ENCODE measurements at places on chromosomes 5 and 9.

DNA sequence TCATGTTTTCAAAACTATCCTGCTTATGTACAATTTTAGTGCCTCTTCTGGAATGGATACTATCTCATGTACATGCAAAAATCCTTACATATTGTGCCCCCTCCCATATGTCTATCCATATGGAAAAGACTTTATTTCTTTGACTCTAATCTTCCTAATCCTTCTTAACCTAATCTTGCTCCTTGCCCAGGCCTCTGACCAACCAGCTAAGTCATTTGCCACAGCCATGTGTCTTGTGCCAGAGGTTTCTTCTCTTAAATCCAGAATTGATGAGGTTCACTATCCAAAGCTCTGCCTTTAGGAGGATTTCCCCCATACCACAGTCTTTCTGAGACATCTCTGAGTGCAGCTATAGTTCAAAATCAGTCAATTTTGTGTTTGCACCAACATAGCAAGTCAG lies 68.9 kb upstream of the RNF180 start:
- no peak for DNase-seq

DNA sequence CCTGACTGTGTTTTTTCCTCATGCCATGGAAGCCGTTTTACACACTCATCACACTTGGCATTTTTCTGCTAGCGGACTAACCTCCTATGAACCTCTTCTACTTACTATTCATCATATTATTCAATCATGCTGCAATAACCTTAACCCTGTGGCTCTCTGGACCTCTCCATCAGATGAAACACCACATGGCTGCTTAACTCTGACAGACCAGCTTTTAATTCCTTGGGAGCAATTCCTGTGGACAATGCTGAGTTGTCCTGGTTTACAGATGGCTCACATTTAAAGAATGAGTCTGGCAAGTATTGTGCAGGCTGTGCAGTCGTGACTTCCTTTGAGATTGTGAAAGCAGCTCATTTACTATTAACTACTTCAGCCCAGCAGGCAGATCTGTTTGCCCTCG lies 9.0 kb downstream of the OR1J1 start:
- no peak for DNase-seq

DNA sequence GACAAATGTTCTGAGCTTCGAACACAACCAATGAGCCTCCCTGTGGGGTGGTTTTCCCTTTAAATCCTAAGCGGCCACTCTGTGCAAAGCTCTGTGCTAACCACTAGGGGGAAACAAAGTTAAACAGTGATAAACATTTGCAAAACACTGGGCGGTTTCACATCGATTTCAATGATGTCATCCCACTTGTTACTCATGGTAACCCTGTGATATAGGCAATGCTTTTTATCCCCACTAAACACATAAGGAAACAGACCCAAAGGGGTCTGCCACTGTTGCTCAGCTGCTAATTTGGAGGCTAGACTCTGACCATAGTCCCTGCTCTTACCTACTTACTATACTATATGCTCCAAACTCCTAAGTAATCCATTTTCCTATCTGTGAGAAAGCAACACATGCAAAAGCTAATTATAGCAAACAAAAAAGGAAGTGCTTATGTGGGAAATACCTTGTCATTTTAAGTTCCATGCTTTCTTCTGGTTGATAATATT lies 57.3 kb downstream of the PTPN3 start:
- peak; percentile 10 for DNase-seq

DNA sequence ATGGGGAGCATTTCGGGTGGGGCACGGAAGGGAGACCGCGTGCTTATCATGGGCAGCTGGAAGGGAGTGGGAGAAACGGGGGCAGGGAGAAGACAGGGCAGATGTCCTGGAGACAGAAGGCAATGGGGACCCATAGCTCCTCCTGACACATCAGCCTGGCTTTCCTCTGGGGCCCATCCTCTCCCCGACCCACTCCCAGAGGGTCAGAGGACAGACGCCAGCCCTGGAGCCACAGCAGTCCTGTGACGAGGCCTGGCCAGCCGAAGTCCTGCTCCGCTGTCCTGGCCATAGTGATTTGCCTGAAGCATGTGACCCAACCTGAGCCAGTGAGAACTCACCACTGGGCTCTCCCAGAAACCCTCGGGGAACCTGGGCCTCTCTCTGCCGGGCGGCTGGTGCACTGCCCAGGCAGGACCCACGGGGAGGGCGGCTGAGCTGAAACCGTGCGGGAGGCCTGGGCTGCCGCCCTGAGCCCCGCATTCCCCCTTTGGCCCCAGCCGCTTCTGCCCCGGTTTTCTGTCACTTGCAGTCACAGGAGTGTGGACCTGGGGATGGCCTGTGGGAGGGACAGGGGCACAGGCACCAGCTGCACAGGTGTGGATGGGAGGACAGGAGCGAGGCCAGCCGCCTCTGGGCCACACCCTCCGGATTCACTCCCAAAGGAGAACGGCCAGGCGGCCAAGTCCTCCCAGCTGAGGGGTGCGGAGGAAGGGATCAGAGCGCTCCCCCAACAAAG lies 19.8 kb downstream of the ADAMTS2 start:
- DNase-seq, result no peak

GRCh38 chr5:32057187-32058096 lies 116.7 kb downstream of the GOLPH3 start:
- DNase-seq, result no peak

DNA sequence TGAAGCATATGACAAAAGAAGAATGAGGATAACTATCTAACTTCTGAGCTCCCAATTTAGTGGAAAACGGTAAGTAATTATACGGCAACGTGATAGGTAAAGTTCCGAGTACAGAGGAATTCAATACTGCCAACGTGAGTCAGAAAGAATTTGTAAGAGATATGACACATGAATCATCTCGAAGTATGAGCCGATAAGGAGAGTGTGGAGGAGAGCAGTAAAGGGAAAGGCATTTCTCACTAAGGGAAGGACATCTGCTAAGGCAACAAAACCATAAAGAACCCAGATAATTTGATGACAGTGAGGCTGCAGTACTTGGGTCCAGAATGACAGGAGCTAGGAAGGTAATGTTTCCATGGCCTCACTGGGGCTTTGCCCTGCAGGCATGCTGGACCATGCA lies 11.0 kb downstream of the MPDZ start:
- DNase-seq, result no peak

DNA sequence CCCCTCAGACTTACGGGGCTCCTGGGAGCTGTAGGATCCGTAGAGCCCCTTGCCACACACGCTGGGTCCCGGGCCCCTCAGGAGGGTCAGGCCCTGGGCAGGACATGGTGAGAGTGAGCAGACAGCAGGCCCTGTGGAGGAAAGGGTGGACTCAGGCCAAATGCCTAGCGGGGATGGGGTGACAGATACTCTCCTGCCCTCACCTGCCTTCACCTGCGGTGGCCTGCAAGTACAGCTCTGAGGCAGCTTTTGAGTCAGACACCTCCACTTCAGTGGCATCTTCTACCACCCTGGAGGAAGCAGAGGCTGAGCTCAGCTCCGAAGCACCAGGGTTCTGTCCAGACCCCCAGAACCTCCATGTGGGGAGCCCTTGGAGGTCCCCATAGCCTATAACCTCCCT lies 26.2 kb downstream of the SLC35A4 start:
- DNase-seq, result no peak

GRCh38 chr9:81519816-81520495 lies 169.4 kb downstream of the TLE1 start:
- DNase-seq, result no peak

DNA sequence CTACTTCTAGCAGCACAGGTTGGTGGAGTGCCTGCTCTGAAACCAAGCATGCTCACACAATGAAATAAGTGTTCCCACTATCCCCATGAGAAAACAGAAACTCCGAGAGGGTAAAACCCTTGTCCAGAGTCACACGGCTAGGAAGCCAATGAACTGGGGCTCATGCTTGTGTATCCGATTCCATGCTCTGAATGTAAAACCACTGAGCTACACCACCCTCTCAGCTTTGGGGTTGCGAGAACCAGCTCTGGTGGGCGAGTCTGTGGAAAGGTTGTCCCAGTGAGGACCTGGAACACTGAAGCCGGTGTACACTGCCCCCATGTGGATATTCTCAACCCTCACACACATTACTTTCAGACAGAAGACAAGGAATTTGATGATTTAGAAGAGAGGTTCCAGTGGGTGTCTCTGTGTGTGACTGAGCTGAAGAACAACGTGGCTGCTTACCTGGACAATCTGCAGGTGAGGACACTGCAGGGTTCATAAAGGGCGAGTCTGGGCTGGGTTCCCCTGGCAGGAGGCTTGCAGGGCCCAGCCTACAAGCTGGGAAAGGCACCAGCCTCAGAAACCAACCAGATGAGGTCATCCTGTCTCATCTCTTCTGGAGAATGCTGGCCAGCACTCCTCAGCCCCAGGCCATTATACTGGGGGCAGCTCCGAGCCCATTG lies 37.4 kb downstream of the ARHGEF37 start:
- DNase-seq, result peak; percentile 9

DNA sequence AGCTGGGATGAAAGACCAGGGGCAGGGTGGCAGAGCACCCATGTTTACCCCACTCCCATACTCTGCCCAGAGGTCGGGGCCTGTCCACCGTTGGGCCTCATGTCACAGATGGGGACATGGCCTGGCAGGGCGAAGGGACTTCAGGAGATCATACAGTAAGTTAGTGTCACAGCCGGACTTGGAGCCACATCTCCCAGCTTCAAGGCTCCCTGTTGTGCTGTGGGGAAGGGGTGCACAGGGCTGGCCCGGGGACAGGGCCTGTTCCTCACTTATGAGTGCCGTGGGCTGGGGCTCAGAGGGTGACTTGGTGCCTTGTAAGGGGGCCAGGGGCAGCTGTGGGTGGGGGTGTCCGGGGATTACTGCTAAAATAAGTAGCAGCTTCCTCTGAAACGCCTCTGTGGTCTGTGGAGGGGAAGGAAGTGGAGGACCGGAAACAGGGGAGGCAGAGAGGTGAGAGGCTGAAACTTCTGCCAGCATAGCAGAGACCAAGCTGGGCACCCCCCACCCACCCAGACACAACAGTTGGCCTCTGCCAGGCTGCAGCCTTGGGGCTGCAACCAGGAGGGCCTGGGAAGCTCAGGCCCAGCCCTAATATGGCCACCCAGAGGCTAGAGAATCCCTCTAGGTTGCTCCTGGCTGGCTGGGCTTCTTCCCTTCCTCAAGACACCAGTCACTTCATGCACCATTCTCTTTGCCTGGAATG lies 41.1 kb upstream of the NEK6 start:
- DNase-seq, result peak; percentile 29

DNA sequence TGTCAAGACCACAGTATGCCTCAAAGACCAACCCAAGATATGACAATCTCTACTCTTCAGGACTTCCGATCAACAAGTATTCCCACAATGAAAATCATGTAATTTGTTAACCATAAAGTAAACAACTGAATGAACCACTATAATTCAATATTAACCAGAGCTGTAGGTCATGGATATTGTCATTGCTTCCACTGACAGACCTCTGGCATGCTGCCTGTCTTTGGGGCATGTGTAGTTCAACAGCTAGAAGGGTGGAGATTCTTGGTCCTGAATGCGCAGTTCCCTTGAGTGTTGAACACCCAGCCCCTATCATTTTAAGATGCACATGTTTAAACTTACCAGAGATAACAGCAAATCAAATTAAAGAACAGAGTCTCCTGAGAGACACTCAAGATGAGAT lies 283.0 kb downstream of the CEMIP2 start:
- no peak for DNase-seq

GRCh38 chr5:36273809-36274526 lies 27.7 kb downstream of the RANBP3L start:
- no peak for DNase-seq

GRCh38 chr5:41067714-41068568 lies 3.2 kb downstream of the MROH2B start:
- no peak for DNase-seq

GRCh38 chr9:108687006-108687987 lies 168.5 kb downstream of the ACTL7B start:
- no peak for DNase-seq

- no peak for DNase-seq
Observed at GRCh38 chr5:139654464-139654863, 6.3 kb downstream of the CXXC5 start.

DNA sequence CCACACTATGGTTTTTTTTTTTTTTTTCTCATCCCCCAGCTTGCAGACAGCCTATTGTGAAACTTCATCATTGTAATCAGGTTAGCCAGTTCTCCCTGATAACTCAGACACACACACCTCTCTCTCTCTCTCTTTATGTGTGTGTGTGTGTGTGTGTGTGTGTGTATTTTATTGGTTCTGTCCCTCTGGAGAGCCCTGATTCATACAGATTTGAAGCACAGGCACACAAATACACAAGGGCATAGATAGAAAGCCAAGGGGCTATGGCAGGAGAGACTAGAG lies 20.6 kb upstream of the VCAN start:
- DNase-seq, result no peak

DNA sequence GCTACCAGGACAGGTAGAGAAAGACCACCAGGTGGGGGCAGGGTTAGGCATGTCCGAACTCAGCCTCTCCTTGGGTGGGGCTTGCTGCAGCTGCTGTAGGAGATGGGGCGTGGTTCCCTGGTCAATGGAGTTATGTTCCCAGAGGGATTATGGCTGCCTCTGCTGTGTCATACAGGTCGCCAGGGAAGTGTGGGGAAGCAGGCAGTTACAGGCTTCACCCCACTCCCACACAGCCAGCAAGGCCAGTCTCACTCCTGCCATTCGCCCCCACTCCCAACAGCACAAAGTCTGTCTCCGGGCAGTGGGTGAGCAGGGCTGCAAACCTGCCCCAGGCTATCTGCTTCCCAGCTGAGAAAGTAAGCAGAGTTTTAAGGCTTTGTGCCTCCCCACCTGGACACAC lies 20.0 kb upstream of the CEP72 start:
- DNase-seq, result no peak

- DNase-seq, result no peak
Observed at GRCh38 chr5:54725391-54726280, 208.1 kb downstream of the SNX18 start.

DNA sequence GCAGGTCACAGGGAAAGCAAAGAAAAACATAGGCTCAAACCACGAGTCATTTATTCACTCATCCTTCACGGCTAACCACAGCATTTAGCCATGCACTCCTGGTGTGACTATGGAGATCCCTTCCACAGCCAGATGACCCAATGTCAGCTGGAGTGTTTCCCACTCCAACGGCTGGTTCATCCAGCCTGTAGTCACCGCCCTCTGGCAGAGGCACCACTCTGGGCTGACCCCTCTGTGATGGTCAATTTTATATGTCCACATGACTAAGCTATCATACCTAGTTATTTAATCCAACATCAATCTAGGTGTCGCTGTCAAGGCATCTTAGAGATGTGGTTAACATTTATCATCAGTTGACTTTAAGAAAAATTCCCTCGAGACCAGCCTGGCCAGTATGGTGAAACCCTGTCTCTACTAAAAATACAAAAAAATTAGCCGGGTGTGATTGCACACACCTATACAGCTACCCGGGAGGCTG lies 9.5 kb upstream of the PHF19 start:
- no peak for DNase-seq

DNA sequence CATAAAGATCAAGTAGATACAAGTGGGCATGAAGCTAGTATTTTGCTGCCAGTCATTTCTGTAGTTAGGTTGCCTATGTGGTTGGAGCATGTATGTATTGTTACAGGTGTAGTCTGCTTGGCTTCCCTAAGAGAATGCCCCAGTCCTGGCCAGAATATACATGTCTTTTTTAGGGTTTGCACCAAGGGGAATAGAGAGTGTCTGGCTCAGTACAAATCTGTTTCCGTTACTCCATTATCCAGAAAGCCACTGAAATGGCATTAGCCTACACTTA lies 23.2 kb downstream of the TGFBR1 start:
- DNase-seq, result no peak

- no peak for DNase-seq
Observed at GRCh38 chr5:170479484-170479883, 24.3 kb upstream of the KCNIP1 start.

- no peak for DNase-seq
Observed at GRCh38 chr5:153445875-153446579, 44.4 kb upstream of the GRIA1 start.

- DNase-seq, result no peak
Observed at GRCh38 chr5:133113331-133114061, 61.7 kb downstream of the HSPA4 start.

GRCh38 chr5:172801179-172801671 lies 30.2 kb upstream of the DUSP1 start:
- no peak for DNase-seq
